Stimulated activated CD4-positive, alpha-beta T cell treated with anti-CD3 and anti-CD28 coated beads, Interleukin-1b, Interleukin-23, amount 100 ng/mL, for 4 hours (primary cell): ENCODE measurements at places on chromosomes 7 and 10.

DNA sequence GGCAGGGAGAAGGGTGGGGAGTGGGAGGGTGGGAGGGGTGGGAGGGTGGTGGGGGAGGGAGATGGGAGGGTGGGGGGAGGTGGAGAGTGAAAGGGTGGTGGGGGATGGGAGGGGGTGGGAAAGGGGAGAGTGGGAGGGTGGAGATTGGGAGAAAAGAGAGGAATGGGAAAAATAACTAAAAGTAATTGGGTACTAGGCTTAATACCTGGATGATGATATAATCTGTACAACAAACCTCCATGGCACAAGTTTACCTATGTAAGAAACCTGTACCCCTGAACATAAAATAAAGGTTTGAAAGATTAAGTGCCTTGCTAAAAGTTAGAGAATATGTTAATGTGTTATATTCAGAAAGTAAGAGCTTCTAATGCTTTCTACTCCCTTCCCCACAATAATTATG is 564.9 kb downstream of the CNTNAP2 start:
- DNase-seq, result no peak

- no peak for DNase-seq
Measured at GRCh38 chr7:143236408-143236990, 14.7 kb downstream of the TAS2R40 start.

DNA sequence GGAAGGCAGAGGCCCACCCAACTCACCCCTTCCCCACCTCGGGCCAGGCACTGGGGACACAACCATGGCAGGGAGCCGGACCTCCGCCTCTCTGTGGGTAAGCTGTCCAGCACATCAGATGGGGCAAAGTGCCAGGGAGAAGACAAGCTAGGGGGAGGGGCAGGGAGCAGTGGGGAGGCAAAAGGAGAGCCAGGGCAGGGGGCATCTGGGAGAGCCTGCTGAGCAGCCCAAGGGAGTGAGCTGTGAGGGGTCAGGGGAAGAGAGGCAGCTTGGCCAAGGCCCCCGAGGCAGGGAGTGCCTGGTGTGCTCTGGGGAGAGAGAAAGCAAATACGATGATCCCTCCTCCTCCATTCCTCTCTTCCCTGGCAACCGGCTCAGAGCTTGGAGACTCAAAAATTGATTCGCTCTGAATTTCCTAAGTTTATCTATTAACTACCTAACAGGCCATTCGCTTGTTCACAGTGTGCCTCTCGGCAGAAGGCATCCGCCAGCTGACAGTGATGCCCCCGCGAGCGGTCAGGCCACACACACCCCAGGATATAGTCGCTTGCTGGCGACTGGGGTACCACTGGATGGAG is 4.5 kb downstream of the CAMK2B start:
- DNase-seq, result no peak

- no peak for DNase-seq
Measured at GRCh38 chr7:68067845-68068244, 1071.2 kb downstream of the TYW1 start.

DNA sequence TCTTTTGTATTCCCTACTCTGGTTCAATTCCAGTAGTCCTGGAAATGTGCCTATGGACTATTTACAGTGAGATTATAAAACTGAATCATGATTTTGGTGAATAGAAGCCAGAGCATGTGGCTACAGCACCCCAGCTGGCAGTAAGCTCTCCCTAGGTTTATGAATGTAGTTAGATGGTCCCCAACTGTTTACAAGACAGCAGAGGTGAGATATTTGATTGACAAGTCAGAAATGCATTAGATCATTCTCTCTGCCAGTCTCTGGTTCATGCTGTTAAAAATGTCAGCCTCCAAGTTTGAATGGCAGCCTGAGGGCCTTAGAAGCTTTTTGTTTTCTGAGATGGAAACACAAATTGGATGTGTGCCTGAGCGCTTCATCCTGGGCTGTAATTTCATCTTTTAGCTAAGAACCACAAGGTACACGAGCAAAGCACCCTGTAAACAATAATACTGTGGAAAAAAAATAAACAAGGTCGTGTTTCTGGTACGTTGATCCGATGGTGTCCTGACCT is 85.0 kb downstream of the BTRC start:
- no peak for DNase-seq

GRCh38 chr10:24947304-24948097 is 4.9 kb downstream of the PRTFDC1 start:
- DNase-seq, result no peak

- no peak for DNase-seq
Measured at GRCh38 chr10:78847485-78847884, 221.3 kb upstream of the ZMIZ1 start.

- no peak for DNase-seq
Measured at GRCh38 chr7:24793982-24794648, 36.9 kb upstream of the GSDME start.

DNA sequence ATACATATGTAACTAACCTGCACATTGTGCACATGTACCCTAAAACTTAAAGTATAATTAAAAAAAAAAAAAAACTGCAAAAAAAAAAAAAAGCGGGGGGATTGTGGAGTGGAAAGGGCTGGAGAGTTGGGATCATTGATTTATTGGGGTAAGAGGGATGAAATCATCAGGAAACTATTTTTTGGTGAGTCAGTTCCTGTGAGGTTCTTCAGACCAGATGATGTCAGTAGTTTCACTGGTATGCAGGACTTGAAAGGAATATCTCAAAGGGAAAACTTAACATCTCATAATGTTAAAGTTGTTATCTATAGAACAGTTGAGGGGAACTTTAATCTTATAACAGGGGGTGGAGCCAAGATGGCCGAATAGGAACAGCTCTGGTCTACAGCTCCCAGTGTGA is 32.6 kb upstream of the TECTB start:
- DNase-seq, result no peak

GRCh38 chr7:134333943-134334342 is 17.2 kb upstream of the SLC35B4 start:
- no peak for DNase-seq

DNA sequence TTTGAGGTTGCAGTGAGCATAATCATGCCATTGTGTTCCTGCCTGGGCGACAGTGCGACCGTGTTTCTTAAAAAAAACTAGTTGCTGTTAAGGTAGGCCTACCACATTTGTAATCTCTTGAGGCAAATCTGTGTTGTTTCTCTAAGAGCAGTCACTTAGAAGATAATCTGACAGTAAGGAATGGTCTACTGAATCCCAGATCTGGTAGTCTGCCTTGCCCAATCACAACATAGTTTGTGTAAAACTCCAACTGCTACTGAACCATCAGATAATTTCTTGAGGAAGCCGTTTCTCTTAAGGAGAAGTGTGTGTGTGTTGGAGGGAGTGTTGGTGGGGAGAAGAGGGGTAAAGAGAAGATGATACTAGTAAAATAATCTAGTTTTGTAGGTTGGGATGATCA is 5.0 kb downstream of the NRF1 start:
- DNase-seq, result no peak

DNA sequence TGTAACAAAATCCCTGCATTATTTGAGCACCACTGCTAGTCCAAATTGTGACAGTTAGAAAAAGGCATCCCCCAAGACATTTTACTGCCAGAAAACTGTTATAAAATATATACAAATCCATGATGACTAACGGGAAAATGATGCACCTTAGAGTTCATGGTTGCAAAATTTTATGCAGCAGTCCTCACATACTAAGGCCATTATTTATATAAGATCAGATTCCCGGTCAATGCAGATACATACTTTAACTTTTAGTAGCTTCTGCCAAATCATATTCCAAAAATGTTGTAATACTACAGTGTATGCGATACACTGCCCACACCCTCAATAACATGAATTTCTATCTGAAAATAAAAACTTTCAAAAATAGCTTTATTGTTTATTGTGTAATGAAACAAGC is 239.9 kb upstream of the ZNF32 start:
- no peak for DNase-seq

DNA sequence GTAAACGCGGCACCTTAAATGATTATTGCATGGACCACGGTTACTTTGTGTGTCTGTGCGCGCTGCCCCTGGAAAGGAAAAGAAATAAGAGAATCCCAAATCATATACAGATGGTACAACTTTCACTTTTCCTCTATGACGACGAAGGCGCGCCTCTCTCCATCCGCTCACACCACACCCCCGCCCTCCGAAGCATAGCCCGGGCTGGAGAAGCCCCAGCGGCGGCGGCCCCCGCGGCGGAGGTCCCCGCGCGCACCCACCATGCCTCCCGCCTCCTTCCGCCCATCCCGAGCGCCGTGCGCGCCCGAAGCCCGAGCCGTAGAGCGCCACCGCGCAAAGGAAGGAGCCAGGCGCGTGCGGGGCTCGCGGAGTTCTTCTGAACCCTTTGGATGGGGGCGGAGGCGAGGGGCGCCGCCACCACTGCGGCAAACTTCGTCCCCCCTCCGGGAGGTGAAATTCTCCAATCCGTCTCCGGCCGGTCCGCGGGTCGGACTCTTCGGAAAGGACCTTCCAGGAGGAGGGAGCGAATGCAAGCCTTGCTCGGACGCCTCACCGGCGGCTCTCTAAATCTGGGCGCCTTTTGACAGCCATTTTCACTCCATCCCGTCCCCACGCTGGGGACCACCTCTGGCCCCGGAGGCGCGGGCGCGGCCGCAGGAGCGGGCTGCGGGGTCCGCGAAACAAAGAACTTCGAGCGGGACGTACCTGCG is 588 bp downstream of the GLI3 start:
- DNase-seq, result no peak

- DNase-seq, result no peak
Measured at GRCh38 chr10:44005788-44006099, 357.1 kb upstream of the ZNF32 start.

DNA sequence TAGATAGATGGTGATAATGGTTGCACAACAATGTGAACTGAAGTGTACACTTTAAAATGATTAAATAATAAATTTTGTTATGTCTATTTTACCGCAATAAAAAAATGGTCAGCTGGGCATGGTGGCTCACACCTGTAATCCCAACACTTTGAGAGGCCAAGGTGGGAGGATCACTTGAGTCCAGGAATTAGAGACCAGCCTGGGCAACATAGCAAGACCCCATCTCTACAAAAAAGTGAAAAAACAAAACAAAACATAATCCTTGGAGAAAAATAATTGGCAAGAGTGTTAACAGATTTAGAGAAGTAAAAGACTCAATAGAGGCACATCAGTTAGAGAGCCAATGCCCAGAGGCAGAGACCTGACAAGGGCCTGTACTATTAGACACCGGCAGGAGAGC is 9.9 kb upstream of the RPEL1 start:
- no peak for DNase-seq

- no peak for DNase-seq
Measured at GRCh38 chr7:139808427-139808826, 20.6 kb upstream of the TBXAS1 start.

GRCh38 chr7:2566348-2566889 is 7.6 kb downstream of the IQCE start:
- no peak for DNase-seq

- no peak for DNase-seq
Measured at GRCh38 chr10:119461380-119461779, 81.1 kb downstream of the RGS10 start.

DNA sequence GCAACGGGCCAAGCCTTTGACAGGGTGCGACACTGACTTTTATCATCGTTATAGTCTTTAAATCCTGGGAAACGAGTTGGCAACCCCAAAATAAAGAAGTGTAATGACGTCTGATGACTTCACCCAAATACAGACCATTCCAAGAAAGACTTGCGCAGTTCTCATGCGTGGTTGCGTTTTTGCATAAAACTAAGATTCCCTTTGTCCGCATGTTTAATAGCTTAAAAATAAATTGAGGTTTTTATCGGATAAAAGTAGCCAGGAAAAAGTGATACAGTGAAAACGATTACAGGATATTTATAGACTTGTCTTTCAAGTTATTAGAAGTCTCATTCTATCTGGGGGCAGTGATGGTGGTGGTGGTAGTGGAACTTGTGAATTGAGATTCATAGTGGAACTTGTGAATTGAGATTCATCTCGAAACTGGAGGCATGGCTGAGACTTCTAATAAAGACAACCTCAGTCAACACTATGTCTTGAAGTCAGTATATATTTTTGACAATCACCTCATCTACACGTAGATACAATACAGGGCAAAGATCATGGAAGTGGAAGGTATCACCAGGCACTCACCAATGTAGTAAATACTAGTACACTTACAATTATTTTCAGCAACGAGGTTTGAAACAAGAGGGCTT is 1.2 kb upstream of the NAMPT start:
- DNase-seq, result peak; percentile 21

GRCh38 chr7:135602304-135602703 is 44.6 kb downstream of the NUP205 start:
- DNase-seq, result no peak

- DNase-seq, result no peak
Measured at GRCh38 chr7:43105521-43106120, 6.8 kb upstream of the HECW1 start.
